Aorta (tissue), 5 donors: ENCODE measurements at places on chromosomes 12 and 14. TPM values are rescaled to one million over a fixed set of nuclear protein-coding genes. Genes with fewer than 3 reads are reported as not detected.

- no peaks in the 10 kb centered on the region for H3K27me3 ChIP-seq
- H3K4me1 ChIP-seq, result no peaks in the 10 kb centered on the region
- no peak overlapping the region for H3K4me3 ChIP-seq
- no peak overlapping the region for H3K27ac ChIP-seq
- no peaks in the 10 kb centered on the region for H3K36me3 ChIP-seq
Measured at GRCh38 chr12:97960225-97960624, 497.6 kb downstream of the RMST start.

DNA sequence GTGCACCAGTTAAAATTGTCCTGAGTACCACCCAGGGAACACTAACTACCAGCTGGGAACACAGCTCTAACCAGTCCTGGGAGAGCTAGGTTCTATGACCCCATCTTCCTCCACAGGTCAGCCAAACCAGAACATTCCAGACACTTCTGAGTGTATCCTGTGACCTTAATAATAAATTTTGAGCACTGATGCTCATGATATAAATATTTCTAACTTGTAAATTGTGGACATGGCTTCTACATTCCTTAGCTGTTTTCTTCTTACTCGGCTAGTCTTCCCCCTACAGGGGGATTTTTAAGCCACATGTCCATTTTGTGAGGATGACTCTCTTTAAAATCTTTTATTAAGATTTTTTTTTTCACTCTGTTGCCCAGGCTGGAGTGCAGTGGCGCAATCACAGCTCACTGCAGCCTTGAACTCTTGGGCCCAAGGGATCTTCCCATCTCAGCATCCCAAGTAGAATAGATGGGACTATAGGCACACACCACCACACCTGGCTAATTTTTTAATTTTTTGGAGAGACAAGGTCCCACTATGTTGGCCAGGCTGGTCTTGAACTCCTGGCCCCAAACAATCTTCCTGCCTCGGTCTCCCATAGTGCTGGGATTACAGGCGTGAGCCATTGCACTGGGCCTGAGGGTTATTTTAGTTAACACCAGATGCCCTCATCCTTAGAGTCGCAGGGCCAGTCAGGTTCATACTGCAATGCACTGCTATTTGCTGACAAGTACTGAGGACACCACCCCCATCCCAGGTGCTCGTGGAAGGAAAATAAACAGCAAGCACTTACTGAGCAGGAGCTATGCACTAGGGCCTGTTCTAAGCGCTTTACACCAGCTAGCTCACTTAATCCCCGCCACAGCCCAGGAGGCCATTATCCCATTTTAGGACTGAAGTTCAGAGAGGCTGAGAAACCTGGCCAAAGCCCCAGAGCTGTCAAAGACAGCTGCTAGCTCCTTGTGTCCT, 142.6 kb upstream of the NCOR2 start:
- no peaks in the 10 kb centered on the region for H3K27me3 ChIP-seq
- H3K4me3 ChIP-seq, result no peak overlapping the region
- H3K27ac ChIP-seq, result no peak overlapping the region
- no peaks in the 10 kb centered on the region for H3K36me3 ChIP-seq
- H3K4me1 ChIP-seq, result no peaks in the 10 kb centered on the region
- DNase-seq, result no peak

Gene MSI1
- 0.32 TPM for total RNA-seq

- H3K4me3 ChIP-seq, result no peak overlapping the region
- peaks cover 4% of the 10 kb centered on the region for H3K4me1 ChIP-seq
- no peaks in the 10 kb centered on the region for H3K36me3 ChIP-seq
- no peak overlapping the region for H3K27ac ChIP-seq
- no peak for DNase-seq
Measured at GRCh38 chr12:69471667-69472385, 1.6 kb downstream of the FRS2 start.

DNA sequence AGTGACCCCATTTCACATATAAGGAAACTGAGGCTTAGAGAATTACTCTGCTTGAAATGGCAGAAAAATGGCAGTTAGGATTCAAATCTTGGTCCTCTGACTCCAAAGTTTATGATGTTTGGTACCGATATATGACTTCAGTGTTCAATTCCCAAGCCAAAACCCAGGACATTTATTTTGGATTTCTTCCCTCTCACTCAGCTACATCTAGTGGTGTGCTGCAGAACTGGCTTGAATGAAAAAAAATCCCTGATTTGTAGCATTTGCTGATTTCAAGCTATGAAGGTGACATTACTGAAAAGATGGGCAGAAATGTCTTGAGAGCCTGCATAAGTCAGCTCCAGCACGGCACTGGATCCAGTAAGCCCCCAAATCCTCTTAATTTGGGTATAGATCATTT, 106.4 kb downstream of the EFCAB11 start:
- no peaks in the 10 kb centered on the region for H3K27me3 ChIP-seq
- H3K4me3 ChIP-seq, result no peak overlapping the region
- DNase-seq, result no peak
- H3K4me1 ChIP-seq, result no peaks in the 10 kb centered on the region
- no peak overlapping the region for H3K27ac ChIP-seq
